Stimulated activated CD8-positive, alpha-beta memory T cell treated with anti-CD3 and anti-CD28 coated beads, Interleukin-4, amount 100 ng/mL, for 1 hour (primary cell): ENCODE measurements at places on chromosomes 3 and 15.

GRCh38 chr3:139421040-139421439 lies 31.6 kb upstream of the COPB2 start:
- no peak for DNase-seq

- DNase-seq = no peak
Measured at GRCh38 chr3:155024006-155024638, 56.0 kb upstream of the MME start.

- no peak for DNase-seq
Measured at GRCh38 chr15:67389975-67390374, 131.0 kb upstream of the C15orf61 start.

DNA sequence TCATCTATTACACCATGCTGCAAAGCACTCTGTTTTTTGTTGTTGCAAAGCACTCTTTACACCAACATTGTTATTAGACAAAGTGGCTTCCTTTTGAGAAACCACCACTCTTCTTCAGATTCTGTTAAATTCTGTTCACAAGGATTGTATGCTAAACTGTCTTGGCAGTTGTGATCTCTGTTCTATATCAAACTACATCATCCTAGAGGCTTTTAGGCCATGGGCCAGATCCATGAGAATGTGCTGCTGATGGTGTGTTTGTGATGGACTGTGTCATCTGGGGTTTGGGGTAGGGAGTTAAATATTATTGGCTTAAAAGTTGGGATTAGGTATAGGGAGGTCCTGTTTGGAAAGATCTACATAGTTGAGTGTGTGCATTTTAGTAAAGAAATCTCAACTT lies 229.8 kb downstream of the GAP43 start:
- DNase-seq = no peak

DNA sequence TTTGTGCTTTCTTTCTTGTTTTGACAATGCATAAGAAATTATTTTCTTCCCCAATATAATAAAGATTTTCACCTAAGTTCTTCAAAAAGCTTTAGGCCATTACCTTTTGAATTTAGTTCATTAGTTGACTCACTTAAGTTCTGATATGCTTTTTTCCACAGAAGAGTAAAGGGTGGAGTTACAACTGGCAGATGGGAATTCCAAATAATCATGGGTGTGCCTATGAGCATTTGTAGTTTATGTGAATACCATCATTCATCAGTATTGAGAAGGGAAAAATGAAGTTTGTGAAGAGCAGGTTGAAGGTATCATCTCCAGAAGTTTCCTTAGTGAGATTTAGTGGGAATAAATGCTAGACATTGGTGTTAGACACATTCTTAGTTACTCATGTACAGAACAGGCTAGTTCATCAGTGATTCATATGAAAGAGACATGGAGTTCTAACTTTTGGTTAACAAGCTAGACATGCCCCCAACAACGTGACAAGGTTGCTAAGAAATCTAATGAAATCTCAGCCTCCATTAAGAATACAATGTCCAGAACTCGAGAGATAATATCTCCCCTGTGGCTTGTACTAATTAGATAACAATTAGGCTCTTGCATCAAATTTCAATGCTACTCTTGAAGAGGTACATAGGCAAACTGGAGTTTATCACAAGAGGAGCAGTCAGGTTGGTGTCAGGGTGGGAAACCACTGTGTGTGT lies 16.9 kb upstream of the ALCAM start:
- DNase-seq = no peak

DNA sequence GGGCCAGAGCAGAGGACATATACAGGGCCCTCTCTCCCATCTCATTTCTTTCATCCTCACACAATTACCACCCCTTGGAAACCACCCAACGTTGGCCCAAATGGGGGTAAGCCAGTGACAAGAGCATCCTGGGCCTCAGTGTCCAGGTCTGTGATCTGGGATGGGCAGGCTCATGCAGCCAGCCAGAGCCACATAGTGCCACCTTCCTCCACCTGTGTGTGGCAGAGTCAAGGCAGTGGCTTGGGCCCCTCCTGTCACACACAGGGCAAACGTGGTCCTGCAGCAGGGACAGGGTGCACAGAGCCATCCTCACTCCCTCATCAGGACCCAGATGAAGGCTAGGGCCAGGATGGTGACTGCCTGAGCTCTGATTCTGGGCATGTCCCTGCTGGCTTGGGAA lies 2.3 kb upstream of the MYL3 start:
- DNase-seq = no peak

DNA sequence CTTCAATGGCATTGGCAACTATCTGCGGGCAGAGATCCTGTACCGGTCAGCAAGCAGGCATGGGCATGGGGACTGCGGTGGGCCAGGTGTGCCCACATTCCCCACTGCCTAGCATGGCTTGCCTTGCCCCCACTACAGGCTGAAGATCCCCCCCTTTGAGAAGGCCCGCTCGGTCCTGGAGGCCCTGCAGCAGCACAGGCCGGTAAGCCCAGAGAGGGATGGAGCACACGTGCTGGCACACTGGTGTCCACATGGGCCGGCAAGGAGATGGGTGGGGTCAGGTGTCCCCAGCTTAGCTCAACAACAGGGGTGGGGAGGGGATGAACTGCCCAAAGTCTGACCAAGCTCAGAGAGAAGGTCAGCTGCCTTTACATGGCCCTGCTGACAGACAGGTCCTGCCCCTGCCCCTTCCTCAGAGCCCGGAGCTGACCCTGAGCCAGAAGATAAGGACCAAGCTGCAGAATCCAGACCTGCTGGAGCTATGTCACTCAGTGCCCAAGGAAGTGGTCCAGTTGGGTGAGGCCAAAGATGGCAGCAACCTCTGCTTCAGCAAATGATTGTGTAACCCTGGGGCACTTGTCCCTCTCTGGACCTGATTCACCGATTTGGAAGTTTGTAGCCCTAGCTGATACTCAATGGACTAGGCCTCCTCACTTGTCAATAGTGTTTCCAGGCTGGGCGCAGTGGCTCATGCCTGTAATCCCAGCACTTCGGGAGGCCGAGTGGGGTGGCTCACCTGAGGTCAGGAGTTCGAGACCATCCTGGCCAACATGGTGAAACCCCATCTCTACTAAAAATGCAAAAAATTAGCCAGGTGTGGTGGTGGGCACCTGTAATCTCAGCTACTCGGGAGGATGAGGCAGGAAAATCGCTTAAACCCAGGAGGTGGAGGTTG lies 5.6 kb downstream of the NEIL1 start:
- DNase-seq = no peak

GRCh38 chr15:55108858-55109518 lies 87.8 kb downstream of the RSL24D1 start:
- no peak for DNase-seq

DNA sequence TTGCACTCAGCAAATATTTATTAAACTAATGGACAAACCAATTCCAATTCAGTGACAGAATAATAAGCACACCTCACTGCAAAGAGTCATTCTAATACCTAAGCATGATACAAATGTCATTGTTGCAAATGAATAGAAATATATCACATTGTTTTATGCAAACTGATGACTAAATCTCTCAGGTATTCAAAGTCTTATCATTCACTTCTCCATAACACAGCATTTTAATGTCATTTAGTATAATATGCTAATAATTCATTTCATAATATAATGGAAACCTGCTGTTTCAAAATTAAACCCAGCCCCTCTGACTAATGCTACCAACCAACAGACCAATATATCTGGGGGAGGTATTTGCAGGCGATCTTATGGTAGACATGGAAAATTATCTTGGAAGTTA lies 71.8 kb downstream of the FGF7 start:
- no peak for DNase-seq

- DNase-seq = no peak
Measured at GRCh38 chr3:34237946-34238345, 439.5 kb downstream of the PDCD6IP start.

- no peak for DNase-seq
Measured at GRCh38 chr3:170511371-170511770, 74.5 kb downstream of the SLC7A14 start.

DNA sequence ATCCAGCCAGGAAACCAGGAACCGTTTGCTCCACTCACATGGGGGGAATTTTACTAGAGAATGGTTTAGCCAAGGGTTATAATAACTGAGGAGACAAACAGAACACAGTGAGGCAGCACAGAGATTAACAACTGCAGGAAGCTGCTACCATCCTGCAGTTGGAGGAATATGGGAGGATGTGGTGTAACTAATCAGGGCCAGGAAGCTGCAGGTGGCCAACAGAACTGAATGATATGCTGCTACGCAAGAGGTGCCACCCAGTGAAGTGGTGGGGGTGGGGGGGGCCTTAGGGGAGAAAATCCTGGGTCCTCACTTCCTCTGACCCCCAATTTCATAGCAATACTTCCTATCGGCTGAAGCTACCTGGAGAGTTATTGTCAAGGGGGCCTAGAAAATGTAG lies 306.4 kb upstream of the STT3B start:
- DNase-seq = no peak

DNA sequence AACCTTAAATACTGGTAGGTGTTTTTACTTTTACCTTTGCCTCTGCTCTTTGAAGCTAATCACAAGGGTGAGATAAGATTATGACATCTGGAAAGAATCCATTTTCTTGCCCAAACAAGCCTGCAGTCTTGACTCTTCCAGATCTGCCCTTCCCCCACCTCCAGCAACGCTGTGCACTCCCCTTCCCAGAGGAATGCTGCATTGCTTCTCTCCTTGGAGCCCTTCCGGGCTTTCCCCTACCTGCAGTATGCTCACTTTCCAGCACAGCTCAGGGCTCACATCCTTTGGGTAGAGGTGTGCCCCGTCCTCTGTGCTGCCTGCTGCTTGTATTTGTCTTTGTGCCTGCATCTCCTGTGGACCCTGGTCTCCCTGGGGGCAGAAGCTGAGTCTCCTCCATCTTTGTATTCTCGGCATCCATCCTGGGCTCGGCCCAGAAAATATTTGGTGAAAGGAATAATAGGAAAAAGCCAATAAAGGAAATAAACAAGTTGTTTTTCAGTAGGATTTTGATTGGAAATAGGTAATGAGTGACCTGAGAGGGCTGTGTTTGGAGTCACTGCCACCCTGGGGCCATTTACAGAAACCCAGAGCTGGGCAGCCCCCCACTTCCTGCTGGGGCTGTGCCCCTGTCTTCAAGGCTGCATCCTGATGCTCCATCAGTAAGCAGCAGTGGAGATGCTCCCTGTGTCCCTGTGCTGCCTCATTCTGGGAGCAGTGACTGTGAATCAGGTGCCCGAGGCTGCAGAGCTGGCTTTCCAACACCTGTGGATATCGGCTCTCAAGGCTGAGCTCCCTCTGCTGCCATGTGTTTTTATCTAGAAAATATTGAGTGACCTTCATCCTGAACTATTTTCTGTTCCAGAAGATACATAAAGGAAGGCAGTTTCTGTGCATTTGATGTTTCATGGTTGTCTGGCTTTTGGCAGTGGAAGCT lies 117.5 kb downstream of the EEFSEC start:
- DNase-seq = no peak

DNA sequence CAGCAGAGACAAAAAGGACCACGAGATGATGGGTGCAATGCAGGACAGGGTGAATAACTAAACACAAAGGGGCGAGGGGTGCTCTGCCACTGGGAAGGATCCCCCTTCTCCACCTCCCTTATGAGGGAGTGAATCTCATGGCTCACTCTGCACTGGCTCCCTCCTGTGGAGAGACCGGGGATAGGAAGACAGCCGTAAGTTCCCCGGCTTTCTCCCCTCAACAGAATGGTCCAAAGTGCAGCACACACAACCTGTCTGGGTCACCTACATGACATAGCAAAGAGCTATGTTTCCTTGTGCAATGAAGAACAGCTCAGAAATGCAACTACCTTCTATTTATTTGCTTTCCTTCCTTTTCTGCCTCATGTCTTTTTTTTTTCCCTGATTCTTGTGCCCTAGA lies 7.8 kb upstream of the ACSBG1 start:
- no peak for DNase-seq

DNA sequence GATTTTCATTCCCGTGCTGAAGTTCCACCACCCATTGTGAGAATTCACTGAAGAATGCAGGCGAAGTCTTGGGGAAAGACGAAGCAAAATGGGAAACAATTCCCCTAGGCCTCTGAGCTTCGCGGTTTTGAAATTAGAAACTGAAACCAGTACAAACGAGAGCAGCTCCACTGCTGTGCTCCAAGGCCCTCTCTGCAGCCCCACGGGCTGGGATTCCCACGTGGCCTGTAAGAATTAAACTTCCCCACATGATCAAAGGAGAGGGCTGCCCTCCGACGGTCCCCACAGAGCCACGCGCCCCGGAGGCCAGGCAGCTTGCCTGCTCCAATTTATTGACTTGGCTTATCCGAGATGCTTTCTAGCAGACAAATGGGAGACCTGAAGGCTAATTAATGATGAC lies 144.0 kb downstream of the GREM1 start:
- DNase-seq = no peak

- no peak for DNase-seq
Measured at GRCh38 chr3:42696356-42697288, 6.0 kb downstream of the HHATL start.

DNA sequence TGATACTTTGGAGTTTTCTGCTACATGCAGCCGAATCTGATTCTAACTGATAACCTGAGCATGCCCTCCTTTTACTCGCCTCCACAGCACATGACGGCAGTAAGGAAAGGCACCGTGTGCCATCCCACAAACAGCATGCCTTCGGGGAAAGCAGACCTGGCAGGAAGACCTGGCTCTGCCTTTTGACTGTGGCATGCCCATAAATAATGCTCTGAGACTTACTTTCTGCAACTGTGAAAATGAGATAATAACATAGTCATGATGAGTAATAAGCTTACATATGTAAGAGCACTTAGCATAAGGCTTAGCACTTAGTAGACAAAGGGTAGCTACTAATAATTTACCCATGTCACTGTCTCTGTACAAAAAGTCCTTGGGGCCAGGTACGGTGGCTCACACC lies 32.9 kb downstream of the MTHFS start:
- no peak for DNase-seq

- no peak for DNase-seq
Measured at GRCh38 chr3:169362868-169363267, 300.6 kb downstream of the MECOM start.

DNA sequence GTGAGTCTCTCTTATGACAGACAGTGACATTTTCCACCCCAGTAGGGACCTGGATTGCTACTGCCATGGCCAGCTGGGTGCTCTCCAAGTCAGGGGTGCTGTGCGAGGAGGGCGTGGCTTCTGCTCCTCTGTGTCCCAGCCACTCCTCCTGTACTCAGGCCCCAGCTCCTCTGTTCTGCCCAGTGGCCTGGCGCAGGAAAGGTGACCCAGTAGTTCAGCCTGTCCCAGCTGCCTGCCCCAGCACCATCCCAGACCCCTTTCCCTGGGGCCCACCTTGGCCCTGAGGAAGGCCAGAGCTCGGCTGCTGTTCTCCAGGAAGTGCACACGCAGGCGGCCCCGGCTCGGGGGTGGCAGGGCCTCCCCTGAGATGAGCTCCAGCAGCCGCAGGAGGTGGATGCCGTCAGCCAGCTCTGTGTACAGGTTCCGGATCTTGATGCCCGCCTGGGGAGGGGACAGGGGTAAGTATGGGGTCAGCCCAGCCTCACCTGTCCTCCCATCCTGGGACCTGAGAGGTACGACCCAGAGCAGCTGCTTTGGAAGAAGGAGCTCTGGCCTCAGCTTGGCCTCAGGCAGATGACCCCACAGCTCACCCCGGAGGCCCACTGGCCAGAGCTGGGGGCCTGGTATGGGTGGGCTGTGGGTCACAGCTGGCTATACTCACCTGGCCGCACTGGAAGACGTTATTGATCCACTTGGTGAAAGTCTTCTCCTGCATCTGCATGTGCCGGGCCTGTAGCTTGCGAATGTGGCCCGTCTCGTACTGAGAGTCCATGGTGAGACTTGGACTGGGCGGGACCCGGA lies 1.0 kb downstream of the SPTBN5 start:
- no peak for DNase-seq

- no peak for DNase-seq
Measured at GRCh38 chr3:131162516-131162915, 135.8 kb downstream of the NEK11 start.
